ENCODE measurements at places on chromosomes 5 and 9.

DNA sequence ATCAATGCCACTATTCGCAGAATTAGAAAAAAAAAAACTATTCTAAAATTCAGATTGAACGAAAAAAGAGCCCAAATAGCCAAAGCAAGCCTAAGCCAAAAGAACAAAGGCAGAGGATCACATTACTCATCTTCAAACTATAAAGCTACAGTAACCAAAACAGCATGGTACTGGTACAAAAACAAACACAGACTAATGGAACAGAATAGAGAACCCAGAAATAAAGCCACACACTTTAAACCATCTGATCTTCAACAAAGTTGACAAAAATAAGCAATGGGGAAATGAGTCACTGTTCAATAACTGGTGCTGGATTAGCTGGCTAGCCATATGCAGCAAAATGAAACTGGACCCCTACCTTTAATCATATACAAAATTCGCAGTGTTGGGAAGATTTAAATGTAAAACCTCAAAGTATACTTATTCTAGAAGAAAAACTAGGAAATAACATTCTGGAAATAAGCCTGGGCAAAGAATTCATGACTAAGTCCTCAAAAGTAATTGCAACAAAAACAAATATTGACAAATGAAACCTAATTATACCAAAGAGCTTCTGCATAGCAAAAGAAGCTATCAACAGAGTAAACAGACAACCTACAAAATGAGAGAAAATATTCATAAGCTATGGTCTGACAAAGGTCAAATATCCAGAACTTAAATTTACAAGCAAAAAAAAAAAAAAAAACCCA, 153.7 kb downstream of the NDUFS4 start:
- DNase-seq = no peak

DNA sequence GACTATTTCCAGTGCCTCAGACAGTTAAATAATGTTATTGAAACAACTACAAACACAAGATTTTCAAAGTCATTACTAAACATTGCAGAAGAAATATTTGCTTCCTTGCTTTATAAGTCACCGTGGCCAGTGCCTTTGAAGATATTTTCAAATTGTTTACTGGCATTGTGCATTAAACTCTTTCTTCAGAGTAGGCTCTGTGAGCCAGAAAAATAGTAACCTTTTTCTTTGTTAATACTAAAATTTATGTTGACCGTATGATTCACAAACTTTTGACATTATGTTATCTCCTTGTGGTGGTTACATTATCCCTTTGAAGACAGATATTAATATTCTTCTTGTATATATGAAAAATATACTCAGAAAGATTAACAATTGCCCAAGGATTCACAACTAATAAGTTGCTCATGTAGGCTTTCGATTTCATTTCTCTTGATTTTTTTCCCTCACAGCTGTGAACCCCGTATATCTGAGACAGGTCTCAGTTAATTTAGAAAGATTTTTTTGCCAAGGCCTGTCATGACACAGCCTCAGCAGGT, 140.1 kb downstream of the NR3C1 start:
- DNase-seq = no peak

- DNase-seq = peak; percentile 2
Measured at GRCh38 chr5:74977471-74977870, 74.9 kb downstream of the GCNT4 start.

DNA sequence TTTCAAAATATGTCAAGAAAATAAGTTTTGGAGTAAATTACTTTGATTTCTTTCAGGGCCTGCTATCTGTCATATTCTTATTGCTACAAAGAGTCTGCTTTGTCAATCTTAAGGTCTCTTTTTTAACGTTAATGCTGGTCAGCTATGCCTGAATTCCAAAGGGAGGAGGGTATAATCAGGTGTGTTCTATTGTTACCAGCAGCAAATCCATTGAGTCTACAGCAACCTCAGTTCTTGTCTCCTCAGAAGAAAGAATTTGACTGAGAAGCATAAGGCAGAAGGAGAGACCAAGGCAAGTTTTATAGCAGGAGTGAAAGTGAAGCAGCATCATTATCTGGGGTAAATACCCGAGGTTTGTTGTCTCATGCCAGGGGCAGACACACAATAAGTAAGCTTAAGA, 23.7 kb upstream of the MINAR2 start:
- no peak for DNase-seq

- DNase-seq = no peak
Measured at GRCh38 chr5:27701931-27702903, 663.8 kb upstream of the CDH9 start.

DNA sequence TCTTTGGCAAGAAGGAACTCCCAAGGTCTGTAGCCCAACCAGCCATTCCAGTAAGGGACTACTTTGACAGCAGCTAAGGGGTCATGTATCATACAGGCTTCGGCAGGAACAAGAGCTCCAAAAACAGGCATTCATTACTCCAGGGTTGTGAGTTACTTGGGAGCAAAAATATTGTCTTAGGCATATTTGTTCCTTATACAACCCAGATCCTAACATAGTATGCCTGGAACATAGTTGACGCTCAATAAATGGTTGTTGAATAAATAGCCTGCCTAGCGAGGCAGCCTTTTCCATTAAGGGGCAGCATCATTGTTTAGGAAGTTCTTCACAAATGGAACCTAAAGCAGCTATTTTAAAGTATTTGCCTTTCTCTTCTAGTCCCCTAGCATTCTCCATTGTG, 35.8 kb upstream of the FER start:
- no peak for DNase-seq

- no peak for DNase-seq
Measured at GRCh38 chr9:101388507-101388993, 3.7 kb upstream of the BAAT start.

- no peak for DNase-seq
Measured at GRCh38 chr5:55899344-55899743, 48.2 kb downstream of the IL31RA start.

- no peak for DNase-seq
Measured at GRCh38 chr5:107653685-107654084, 17.1 kb downstream of the EFNA5 start.

GRCh38 chr9:124621371-124622328, 114.5 kb upstream of the NR5A1 start:
- DNase-seq = no peak

- peak; percentile 59 for DNase-seq
Measured at GRCh38 chr9:36078051-36078450, 41.3 kb downstream of the RECK start.

DNA sequence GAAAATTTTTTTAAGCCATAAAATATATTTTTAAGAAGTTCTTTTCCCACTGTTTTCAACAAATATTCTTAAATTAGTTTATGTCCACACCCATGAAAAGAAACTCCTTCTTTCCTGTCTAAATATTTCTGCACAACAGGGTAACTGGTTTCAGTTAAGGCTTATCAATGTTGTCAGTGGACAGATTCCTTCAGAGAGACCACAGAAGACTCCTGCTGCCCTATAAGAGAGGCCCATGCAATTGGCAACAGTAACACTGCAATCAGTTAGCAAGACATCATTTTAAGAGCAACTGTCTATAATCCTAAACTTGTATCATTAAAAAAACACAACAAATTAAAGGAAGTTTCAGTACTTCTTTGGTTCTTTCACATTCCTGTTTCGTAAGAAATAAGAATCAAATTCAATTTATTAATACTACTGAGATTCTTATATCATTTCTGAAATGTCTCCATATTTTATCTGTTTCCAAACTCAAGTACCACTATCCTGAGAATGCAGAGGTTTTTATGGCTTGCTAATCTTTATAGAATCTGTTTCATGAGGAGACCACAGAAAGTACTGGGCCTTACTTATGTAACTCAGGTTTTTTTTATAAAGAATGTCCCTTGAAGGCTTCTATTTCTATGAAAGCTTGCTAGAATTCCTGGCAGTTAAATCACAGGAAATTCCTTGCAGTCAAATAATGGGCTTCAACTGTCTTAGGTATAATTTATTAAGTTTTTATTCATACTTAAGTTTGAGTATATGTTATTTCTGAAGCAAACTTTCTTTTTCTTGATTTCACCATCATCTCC, 240.2 kb downstream of the RFX3 start:
- DNase-seq = no peak

GRCh38 chr5:149471406-149472183, 79.6 kb downstream of the CSNK1A1 start:
- DNase-seq = no peak

- no peak for DNase-seq
Measured at GRCh38 chr9:31700252-31701045, 684.0 kb upstream of the ACO1 start.

GRCh38 chr5:3230254-3230653, 365.4 kb upstream of the IRX1 start:
- DNase-seq = no peak

DNA sequence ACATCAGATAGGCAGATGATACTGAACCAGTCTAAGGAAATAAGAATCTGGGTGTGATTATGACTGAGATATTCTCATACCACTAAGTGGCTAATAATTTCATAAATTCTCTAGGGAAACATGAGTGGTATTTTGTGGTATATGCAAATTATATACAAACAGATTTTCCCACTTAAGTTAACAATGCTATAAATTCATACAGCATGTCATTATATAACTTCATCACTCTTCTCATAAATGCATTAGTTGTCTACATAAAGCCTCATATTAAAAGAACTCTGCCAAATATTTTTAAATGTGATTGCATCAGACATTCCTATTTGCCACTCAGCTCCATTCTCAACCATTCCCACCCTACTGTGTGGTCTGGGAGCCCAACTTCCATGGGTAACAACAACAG, 226.5 kb downstream of the TLE1 start:
- no peak for DNase-seq

DNA sequence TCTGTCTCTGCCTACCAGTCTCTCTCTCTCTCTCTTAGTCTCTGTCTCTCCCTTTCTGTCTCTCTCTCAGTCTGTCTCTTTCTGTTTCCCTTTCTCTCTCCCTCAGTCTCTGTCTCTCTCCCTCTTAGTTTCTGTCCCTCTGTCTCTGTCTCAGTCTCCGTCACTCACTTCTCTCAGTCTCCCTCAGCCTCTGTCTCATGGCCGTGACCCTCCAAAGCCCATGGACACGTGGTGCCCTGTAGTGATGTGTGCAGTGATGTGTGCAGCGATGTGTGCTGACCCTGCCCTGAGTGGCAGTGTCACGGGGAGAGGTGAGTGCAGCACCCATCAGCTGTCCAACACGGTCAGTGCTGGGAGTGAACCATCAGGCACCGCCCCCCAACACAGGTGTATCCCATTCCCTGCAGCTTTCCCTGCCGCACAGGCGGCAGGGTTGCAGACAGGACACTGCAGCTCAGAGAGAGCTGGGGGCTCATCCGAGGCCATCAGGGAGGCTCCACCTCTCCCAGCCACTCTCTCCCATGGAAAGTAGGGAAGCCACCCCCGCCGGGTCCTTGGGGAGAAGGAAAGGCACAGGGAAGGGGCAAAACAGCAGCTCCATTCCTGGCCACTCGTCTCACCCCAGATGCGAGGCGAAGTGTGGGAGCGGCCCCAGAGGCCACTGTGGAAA, 794 bp upstream of the LRRC14B start:
- DNase-seq = no peak

- no peak for DNase-seq
Measured at GRCh38 chr9:134545215-134545542, 96.4 kb upstream of the COL5A1 start.

GRCh38 chr5:1763960-1764605, 35.6 kb downstream of the MRPL36 start:
- DNase-seq = no peak

GRCh38 chr9:112174222-112174964, 704 bp downstream of the SUSD1 start:
- DNase-seq = peak; percentile 80

DNA sequence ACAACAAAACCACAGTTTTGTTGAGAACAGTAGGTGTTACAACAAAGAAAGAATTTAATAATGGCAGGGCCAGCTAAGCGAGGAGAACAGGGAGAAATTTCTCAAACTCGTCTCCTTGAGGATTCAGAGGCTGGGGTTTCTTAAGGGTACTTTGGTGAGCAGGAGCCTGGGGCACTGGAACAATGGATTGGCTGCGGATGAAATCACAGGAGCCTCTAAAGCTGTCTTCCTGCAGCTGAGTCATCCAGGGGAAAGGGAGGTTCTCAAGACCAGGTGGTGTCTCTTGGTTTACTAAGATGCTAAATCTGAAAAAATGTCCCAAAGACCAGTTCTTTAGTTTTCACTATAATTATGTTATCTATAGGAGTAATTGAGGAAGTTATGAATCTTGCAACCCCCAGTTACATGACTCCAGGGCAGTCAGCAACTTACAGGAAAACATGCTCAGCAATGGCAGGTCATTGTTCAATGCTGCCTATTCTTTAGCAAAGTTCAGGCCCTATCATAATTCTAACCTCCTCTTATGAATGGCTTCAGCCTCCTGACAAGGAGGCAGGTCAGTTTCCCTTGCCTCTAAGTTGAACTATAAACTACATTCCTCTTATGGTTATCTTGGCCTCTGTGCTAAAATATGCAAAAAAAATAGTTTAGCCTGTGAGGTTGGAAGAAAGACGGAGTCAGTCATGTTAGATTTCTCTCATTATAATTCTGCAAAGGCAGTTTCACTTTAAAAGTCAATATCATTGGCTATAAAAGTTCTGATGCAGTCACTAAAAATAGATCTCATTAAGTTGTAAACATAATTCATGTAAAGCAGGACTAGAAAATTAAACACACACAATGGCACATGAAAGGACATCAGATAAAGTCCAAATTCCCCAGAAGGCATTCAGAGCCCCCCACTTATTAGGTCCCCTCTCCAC, 63.3 kb upstream of the CKS2 start:
- no peak for DNase-seq

GRCh38 chr9:93675336-93676150, 99.2 kb downstream of the PHF2 start:
- no peak for DNase-seq

DNA sequence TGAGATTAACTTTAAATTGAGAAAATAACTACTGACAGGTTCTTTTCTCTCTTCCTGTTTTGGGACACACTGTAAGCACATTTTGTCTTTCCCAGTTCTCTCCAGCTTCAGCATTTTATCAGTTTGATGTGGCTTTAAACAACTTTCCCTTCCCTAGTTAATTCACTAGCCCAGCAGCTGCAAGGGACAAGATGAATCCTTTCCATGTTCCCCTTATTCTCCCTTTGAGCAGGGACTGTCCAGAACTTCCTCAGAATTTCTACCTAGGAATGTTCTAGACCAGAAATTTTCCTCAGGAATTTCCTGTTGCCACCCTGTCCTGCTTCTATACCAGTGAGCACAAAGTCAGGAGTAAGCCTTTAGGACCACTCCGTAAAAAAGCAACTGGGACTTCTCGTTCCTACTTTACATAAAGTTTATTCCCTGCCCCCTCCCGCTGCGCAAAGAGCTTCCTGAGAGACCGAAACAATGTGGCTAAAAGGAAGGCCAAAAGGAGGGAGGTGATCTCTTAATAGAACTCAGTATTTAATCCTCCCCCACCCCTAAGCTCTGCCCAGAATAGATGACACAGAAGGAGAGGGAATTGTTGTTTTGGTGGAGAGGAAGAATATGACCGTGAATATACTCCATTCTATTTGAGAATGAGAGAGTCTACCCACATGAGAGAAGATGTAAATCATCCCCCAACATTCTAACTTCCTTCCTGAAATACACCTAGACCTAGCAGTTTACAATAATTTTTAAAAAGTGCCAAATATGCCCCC, 61.9 kb downstream of the GLIS3 start:
- DNase-seq = no peak

- no peak for DNase-seq
Measured at GRCh38 chr9:13189362-13189761, 90.1 kb downstream of the MPDZ start.

Measured in AML-193 (cell line).